ENCODE measurements at places on chromosomes 12 and 14. TPM values are rescaled to one million over a fixed set of nuclear protein-coding genes. Genes with fewer than 3 reads are reported as not detected.

FAIM2 gene
- polyA plus RNA-seq = 0.22 TPM

- no peaks in the 10 kb centered on the region for H3K4me1 ChIP-seq
- no peak for DNase-seq
- no peaks in the 10 kb centered on the region for H3K36me3 ChIP-seq
- no peak overlapping the region for H3K27ac ChIP-seq
Measured at GRCh38 chr14:86035882-86036281, 505.9 kb downstream of the FLRT2 start.

IFNG-AS1 gene
- not detected for polyA plus RNA-seq

GRCh38 chr14:54348001-54348611 lies 48.7 kb upstream of the CDKN3 start:
- no peaks in the 10 kb centered on the region for H3K27me3 ChIP-seq
- DNase-seq = peak; percentile 63
- H3K27ac ChIP-seq = no peak overlapping the region

DNA sequence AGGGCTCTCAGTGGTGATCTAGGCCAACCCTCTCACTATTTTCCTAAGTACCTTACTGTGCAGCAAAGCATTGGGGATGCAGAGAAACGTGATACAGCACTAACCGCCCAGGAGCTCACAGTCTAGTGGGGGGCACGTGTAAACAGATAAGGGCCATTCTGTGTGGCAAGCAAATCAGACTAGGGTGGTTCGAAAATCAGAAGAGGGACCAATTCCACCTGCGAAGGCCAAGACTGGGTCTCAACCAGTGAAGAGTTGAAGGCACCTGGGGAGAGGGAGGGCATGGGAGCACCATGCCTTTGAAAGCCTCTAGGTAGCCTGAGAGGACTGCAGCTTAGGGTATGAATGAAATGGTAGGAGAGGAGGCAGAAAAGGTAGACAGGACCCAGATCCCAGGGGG lies 2.2 kb downstream of the PITPNM2 start:
- no peak for DNase-seq
- no peaks in the 10 kb centered on the region for H3K36me3 ChIP-seq

GRCh38 chr14:77950371-77951063 lies 150.6 kb downstream of the ADCK1 start:
- no peak for DNase-seq
- H3K27ac ChIP-seq = no peak overlapping the region
- no peak overlapping the region for H3K4me3 ChIP-seq
- H3K36me3 ChIP-seq = no peaks in the 10 kb centered on the region
- H3K4me1 ChIP-seq = no peaks in the 10 kb centered on the region

GRCh38 chr12:111754671-111755070 lies 12.1 kb upstream of the ALDH2 start:
- H3K27ac ChIP-seq = no peak overlapping the region
- H3K4me1 ChIP-seq = no peaks in the 10 kb centered on the region
- no peak overlapping the region for H3K4me3 ChIP-seq
- DNase-seq = no peak
- no peaks in the 10 kb centered on the region for H3K27me3 ChIP-seq

DNA sequence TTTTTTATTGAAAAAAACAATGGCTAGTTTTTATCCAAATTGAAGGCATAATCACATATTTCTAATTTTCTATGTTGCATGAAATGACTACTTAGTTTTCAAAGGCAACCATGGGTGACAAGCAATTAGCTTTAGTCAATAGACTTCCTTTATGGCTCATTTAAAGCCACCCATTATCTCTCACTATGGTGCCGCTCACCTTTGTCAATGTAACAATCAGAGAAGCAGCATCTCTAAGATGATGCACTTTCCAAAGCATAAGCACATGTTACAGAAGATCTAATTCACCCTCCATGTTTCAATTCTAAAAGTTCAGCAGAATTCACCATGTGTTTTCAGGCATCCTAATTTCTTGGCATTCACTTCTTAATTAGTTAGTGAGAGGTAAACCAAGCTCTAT lies 166.6 kb upstream of the RPL10L start:
- H3K4me1 ChIP-seq = no peaks in the 10 kb centered on the region
- no peak for DNase-seq
- no peak overlapping the region for H3K27ac ChIP-seq
- H3K36me3 ChIP-seq = no peaks in the 10 kb centered on the region
- no peaks in the 10 kb centered on the region for H3K27me3 ChIP-seq

DNA sequence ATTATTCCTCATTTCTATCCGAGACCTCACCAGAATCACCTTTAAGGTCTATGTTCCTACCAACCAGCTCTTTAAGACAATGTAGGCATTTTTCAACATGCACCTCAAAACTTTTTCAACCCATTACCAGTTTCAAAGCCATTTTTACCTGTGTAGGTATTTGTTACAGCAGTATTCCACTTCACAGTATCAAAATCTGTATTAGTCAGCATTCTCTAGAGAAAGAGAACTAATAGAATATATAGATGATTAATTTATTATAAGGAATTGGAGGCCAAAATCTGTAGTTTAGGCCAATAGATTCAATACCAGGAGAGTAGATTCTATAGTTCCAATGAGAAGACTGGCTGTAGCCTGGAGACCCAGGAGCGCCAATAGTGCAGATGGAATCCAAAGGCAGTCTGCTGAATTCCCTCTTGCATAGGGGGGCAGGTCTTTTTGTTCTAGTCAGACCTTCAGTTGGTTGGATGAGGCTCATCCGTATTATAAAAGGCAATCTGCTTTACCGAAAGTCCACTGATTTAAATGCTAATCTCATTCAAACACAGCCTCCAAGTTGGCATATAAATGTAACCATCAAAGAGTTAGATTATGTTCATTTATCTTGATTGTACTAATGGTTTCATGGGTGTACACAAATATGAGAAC lies 151.6 kb upstream of the SYT1 start:
- no peak overlapping the region for H3K27ac ChIP-seq
- no peaks in the 10 kb centered on the region for H3K4me1 ChIP-seq
- DNase-seq = no peak

GRCh38 chr14:66539034-66539433 lies 31.1 kb downstream of the GPHN start:
- DNase-seq = no peak
- H3K4me3 ChIP-seq = no peak overlapping the region
- no peaks in the 10 kb centered on the region for H3K4me1 ChIP-seq

DNA sequence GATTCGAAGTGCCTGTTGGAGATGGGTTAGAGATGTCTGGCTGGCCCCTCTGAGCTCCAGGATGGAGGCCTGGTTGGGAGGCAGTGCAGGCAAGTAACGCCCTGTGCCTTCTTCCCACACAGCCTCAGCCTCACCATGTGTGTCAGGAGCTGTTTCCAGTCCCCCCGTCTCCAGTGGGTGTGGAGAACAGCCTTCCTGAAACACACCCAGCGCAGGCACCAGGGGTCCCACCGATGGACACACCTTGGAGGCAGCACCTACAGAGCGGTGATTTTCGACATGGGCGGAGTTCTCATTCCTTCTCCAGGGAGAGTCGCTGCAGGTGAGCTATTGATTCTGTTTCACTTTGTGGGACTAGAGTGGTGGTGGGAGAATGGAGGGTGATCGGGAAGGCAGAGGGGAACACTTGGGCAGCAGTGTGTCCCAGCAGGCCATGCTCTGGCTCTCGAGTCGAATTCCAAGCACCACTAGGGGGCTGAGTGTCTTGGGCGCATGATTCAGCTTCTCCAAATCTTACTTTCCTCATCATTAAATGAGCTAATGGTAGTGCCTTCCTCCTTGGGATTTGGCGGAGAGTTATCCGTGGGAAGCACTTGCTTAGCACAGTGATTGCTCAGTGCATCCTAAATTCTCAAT lies 6.8 kb downstream of the ACAD10 start:
- no peak for DNase-seq
- no peak overlapping the region for H3K4me3 ChIP-seq
- no peaks in the 10 kb centered on the region for H3K27me3 ChIP-seq

GRCh38 chr14:69318241-69318640 lies 58.3 kb downstream of the GALNT16 start:
- no peak overlapping the region for H3K27ac ChIP-seq
- no peak for DNase-seq
- H3K27me3 ChIP-seq = no peaks in the 10 kb centered on the region

BTG1 gene
- polyA plus RNA-seq = 45.5 TPM

- H3K4me3 ChIP-seq = no peak overlapping the region
- peaks cover 5% of the 10 kb centered on the region for H3K36me3 ChIP-seq
- H3K27me3 ChIP-seq = no peaks in the 10 kb centered on the region
- H3K27ac ChIP-seq = peak overlapping the region; percentile 74
- DNase-seq = no peak
Measured at GRCh38 chr12:24944601-24944975, 4.3 kb downstream of the BCAT1 start.

PCED1B gene
- 1.7 TPM for polyA plus RNA-seq

GRCh38 chr12:53052419-53053217 lies 2.8 kb downstream of the TNS2 start:
- H3K4me1 ChIP-seq = peaks cover 58% of the 10 kb centered on the region
- no peak overlapping the region for H3K4me3 ChIP-seq
- no peaks in the 10 kb centered on the region for H3K27me3 ChIP-seq
- H3K27ac ChIP-seq = no peak overlapping the region
- DNase-seq = peak; percentile 75

RAD51AP1 gene
- 5.2 TPM for polyA plus RNA-seq

DNA sequence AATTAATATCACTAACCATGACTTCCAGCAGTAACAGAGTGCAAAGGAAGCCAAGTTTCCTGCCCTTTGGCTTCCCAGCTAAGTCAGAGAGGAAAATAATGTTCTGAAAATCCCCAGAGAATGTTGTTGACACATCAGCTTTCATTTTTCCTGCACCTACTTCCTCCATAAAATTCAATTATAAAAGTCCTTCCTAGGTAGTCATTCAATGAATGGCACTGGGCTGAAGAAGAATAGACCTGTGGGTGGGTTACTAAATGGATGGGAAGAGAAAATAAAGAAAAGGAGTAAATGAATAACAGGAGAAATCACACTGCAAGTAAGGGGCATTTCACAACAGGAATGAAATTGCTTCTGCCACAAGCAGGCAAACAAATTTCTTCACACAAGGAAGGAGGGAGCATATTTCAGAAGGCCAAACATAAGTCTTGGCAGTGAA lies 73.2 kb upstream of the MDM1 start:
- H3K27me3 ChIP-seq = peaks cover 2% of the 10 kb centered on the region
- no peaks in the 10 kb centered on the region for H3K36me3 ChIP-seq
- H3K27ac ChIP-seq = no peak overlapping the region
- DNase-seq = peak; percentile 80

- no peaks in the 10 kb centered on the region for H3K4me1 ChIP-seq
- H3K27ac ChIP-seq = no peak overlapping the region
- H3K36me3 ChIP-seq = no peaks in the 10 kb centered on the region
- no peak for DNase-seq
Measured at GRCh38 chr14:53748691-53749090, 207.9 kb downstream of the BMP4 start.

BHLHE41 gene
- 0.03 TPM for polyA plus RNA-seq

RPGRIP1 gene
- not detected for polyA plus RNA-seq

DNA sequence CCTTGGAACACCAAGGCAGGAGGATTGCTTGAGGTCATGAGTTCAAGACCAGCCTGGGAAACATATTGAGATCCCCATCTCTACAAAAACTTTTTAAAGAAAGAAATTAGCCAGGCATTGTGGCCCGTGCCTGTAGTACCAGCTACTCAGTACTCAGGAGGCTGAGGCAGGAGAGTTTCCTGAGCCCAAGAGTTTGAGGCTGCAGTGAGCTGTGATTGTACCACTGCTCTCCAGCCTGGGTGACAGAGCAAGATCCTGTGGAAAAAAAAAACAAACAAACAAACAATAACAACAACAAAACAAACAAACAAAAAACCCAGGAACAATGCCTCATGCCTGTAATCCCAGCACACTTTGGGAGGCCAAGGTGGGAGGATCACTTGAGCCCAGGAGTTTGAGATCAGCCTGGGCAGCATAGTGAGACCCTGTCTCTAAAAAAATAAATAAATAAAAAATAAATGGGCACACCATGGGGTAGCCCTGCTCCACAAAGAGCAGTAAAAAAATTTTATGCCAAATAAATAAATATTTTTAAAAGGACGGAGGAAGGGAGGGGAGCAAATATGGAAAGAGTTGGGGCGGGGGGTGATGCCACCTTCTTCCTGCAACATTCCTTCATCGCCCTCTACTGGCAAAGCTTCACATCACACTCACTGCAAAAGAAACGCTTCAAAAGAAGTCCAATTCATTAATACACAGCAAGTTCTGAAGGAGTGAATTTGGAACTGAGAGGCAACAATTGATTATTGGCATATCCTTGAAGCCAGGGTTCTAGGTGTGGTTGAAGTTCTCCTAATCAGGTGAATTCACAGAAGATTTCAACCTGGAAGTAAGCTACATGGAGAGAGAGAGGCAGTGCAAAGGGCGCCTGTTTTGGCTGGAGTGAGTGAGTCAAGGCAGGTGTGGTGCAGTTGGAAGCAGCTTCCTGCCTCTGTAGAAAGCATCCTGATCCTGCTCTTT lies 8.8 kb upstream of the GNPTAB start:
- no peak overlapping the region for H3K4me3 ChIP-seq
- peak; percentile 73 for DNase-seq
- H3K27ac ChIP-seq = no peak overlapping the region
- H3K27me3 ChIP-seq = no peaks in the 10 kb centered on the region
- no peaks in the 10 kb centered on the region for H3K36me3 ChIP-seq

- DNase-seq = no peak
- H3K27ac ChIP-seq = peak overlapping the region; percentile 62
- peak overlapping the region; percentile 58 for H3K4me3 ChIP-seq
- H3K27me3 ChIP-seq = no peaks in the 10 kb centered on the region
Measured at GRCh38 chr12:132686825-132687210, 324 bp downstream of the POLE start.

DNA sequence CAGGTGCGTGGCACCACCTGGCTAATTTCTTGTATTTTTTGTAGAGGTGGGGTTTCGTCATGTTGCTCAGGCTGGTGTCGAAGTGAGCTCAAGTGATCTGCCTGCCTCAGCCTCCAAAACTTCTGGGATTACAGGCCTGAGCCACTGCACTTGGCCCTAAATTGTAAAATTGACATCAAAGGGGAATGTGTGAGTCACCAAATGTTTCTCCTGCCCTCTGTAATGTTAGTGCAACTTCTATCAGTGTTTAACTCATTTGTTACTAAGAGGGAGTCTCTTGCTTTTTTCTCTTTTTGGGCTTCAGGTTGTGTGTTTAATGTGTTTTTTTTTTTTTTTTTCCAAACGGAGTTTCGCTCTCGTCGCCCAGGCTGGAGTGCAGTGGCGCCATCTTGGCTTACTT lies 2.3 kb downstream of the TULP3 start:
- H3K36me3 ChIP-seq = peaks cover 2% of the 10 kb centered on the region
- DNase-seq = no peak
- no peak overlapping the region for H3K27ac ChIP-seq
- H3K4me1 ChIP-seq = peaks cover 11% of the 10 kb centered on the region

DNA sequence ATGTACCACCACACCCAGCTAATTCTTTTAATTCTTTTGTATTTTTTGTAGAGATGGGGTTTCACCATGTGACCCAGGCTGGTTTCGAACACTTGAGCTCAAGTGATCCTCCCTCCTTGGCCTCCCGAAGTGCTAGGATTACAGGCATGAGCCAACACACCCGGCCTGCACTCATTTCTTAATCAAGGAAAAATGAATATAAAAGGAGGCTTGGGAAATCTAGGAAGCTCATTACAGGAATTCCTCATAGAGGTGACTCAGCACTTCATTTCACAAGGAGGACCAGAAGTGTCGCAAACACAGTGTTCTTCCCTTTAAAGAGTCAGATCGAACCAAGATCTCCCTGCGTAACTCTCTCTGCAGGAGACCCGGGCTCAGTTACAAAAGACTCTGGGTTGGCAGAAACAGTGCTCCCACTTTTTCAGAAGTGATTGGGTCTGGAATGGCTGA lies 30.3 kb downstream of the NFKBIA start:
- DNase-seq = peak; percentile 36
- H3K27me3 ChIP-seq = no peaks in the 10 kb centered on the region
- H3K27ac ChIP-seq = no peak overlapping the region
- no peak overlapping the region for H3K4me3 ChIP-seq
- H3K4me1 ChIP-seq = peaks cover 4% of the 10 kb centered on the region

GRCh38 chr12:101963697-101964096 lies 86.3 kb downstream of the DRAM1 start:
- H3K4me3 ChIP-seq = no peak overlapping the region
- no peak for DNase-seq
- no peaks in the 10 kb centered on the region for H3K4me1 ChIP-seq

NXPH4 gene
- not detected for polyA plus RNA-seq

KERA gene
- polyA plus RNA-seq = not detected
